ENCODE measurements at places on chromosomes 1 and 21.

DNA sequence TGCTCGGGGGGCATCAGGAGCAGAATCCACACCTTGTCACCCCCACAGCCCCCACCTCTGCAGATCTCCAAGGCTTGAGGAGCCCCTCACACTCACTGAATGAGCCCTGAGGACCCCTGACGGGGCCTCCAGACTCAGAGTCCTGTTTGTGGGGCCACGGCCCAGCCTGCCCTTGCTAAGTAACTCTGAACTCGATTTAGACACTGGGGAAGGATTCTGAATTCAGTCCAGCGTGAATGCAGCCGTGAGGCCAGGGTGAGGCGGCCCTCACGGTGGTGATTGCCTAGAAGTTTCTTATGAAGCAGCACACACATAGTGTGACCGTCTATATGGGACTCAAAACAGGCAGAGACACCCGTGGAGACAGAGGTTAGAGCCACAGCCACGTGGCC lies 58.9 kb upstream of the ADARB1 start:
- no peak for DNase-seq

DNA sequence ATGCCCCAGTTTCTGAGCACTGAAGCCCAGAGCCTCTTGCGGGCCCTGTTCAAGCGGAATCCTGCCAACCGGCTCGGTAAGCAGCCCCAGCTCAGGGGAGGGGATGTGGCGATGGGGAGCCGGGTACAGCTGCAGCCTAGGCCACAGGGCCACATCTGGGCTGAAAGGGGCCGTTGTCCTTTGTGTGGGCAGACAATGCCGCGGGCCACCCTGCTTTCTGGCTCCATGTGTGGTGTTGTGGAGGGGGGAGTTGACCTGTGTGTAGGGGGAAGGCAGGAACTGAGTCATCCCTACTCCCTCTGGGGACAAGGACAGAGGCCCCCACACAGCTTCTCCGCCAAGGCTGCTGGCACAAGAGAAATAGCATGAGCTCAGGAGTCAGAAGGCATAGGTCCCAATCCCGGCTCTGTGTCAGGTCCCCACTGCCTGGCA lies 26.0 kb downstream of the RPS6KA1 start:
- DNase-seq = no peak

- DNase-seq = no peak
These were observed 53.3 kb upstream of the WASF2 start for GRCh38 chr1:27543284-27543683.

DNA sequence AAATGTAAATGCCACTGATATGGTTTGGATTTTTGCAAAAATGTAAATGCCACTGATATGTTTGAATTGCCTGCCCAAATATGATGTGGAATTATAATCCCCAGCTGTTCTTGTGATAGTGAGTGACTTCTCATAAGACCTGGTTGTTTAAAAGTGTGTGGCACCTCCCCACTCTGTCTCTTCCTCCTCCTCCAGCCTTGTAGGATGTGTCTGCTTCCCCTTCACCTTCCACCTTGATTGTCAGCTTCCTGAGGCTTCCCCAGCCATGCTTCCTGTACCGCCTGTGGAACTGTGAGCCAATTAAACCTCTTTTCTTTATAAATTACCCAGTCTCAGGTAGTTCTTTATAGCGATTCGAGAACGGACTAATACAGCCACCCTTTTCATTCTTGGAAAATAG lies 1.3 kb upstream of the CCT8 start:
- DNase-seq = no peak

DNA sequence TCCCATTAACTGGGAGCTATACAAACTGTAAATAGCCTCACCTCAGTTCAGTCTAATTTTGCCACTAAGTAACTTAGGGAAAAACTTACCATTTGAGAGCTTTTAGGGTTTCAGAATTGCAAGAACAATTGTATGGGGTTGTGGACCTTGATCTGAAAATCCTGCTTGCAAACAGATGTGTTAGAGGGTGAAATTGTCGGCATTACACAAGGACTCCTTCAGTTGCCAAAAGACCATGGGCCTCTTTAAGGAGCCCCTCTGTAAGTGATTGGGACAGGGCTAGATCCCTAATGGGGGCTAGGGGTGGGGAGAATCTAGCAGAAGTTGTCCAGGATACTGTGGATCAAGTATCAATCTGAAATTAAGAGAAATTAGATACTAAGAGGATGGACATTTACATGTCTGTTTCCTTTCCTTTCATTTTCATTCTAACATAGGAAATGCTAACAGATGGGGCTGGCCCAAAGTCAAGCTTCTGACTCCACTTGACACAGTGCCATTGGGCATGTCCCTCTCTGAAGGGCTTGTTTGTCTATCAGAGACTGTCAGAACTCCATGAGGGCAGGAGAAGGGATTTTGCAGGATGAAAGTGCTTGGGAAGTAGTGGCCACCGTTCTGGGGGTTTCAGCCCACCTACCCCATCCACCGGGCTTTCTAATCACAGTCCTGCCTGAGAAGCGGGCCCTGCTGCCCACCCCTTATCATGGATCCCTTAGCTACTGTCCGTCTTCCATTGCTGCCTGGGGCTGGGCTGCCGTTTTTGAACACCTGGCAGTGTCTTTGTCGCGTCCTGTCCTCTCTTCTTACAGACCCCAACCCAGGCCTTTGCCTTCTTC lies 54.7 kb downstream of the STUM start:
- no peak for DNase-seq

GRCh38 chr21:15671188-15671587 lies 58.6 kb upstream of the USP25 start:
- no peak for DNase-seq

DNA sequence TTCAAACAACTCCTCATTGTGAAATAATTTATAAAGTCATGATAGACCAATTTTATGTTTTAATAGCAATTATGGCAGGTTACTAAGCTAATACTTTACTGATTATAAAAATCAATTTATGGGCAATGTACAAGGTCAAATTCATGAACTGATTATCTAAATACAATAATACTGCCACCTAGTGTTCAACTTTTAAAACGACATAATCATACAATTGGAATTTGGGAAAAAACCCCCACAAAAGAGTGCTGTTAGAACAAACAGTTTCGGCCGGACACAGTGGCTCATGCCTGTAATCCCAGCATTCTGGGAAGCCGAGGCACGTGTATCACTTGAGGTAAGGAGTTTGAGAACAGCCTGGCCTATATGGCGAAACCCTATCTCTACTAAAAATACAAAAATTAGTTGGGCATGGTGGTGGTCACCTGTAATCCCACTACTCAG lies 14.0 kb downstream of the GTF2B start:
- DNase-seq = no peak

DNA sequence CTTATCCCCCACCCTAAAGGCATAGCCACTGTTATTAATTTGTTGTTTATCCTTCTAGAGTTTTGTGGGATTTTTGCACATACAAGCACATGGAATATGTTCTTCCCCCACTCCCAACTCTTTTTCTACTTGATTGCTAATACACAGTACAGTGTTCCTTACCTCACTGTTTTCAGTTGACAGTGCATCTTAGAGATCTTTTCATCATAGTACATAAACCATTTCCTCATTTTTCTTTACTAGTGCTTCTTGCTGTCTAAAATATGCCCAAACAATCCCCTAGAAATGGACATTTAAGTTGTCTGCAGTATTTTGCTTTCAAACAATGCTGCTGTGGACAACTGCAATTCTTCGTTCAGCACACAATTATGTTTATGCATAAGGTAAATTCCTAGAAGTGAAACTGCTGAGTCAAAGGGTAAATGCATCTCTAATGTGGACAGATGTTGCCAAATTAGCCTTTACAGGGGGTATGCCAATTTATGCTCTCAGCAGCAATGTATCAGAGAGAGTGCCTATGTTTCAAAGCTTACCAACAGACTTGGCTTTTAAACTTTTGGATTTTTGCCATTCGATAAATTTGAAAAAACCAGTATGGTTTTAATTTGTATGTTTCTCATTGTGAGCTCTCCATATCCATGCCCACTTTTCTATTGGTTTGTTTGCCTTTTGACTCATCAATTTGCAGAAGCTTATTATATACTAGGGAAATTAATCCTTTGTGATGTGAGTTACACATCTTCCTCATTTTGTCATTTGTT lies 132.6 kb downstream of the MRPS6 start:
- DNase-seq = no peak

- DNase-seq = no peak
These were observed 351.6 kb upstream of the PLXNA2 start for GRCh38 chr1:208595745-208596144.

- DNase-seq = no peak
These were observed 6.9 kb upstream of the IGFN1 start for GRCh38 chr1:201183753-201184152.

GRCh38 chr1:230824919-230825721 lies 43.2 kb downstream of the C1orf198 start:
- peak; percentile 50 for DNase-seq

DNA sequence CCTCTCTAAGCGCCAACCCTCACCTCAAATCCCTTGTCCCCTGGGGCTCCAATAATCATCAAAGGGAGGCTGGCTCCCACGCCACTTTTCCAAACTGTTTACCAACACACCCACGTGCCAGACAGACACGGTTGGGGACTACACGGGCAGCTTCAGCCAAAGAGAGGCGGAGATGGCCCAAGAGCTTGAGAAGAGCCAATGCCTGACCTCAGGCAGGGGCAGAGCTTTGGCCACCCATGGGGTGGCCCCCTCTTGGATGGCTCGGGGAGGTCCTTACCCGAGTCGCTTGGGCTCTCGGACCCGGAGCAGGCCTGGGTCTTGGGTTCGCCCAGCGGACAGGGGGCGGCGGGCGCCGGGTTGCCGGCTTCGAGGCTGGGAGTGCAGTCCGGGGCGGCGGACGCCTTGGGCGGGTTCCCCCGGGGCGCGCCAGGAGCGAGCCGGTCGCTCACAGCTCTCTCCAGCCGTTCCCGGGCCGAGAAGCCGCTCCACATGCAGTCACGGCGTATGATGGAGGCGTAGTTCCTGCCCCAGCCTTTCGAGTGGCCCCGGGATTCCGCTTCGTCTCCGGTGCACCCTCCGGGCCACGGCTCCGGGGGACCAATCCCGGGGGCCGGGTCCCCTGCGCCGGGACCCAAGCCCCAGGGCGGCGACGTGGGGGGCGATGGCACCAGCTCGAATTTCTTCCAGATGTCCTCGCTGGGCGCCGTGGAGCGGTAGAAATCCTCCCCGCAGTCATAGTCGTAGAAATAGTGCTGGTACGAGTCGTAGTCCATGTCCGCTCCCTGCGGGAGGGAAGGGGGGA lies 854 bp downstream of the MYCL start:
- DNase-seq = peak; percentile 43

DNA sequence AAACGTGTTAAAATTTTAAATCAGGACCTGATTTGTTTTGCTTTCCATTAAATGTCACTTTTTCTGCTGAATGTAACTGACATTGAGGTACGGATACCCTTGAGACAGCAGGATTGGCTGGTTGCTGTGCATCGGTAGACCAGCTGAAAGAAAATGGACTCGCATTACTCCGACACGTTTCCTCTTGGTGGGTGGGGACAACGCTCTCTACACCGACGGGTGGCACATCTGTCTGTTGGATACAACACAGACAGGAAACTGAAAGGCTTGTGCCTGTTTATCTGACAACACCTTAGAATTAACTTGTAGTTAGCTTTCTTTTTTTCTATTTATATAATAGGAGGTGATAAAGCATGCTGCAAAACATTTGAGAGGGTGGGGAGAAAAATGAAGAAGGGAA lies 19.4 kb downstream of the PRPF38A start:
- DNase-seq = no peak

DNA sequence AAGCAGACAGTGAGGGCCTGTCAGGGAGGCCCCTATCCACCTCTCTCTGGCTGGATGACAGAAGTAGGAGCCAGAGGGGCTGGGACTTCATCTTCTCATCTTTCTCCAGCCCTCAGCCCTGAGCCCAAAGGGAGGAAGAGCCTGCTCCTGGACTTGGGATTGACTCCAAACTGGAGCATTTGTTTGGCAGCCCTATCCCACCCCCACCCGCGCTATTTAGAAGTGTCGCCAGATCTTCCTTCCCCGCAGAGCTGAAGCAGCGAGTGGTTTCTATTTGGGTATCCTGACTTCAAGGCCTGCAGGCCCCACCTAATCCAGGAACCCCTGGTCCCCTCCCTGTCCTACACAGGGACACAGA lies 9.6 kb downstream of the NES start:
- no peak for DNase-seq

GRCh38 chr1:172083191-172083590 lies 241.9 kb downstream of the DNM3 start:
- no peak for DNase-seq

All from Calu3 (cell line).